Airway epithelial cell (primary cell): ENCODE measurements at places on chromosomes 1 and 21. TPM values are rescaled to one million over a fixed set of nuclear protein-coding genes. Genes with fewer than 3 reads are reported as not detected.

Gene OR2L13
- not detected in 2 replicates for total RNA-seq

Gene ARL8A
- total RNA-seq, result 21.4 and 27.6 TPM in 2 replicates

Gene DCST1
- total RNA-seq, result not detected in 2 replicates

Gene ESPN
- total RNA-seq, result 13.7 and 14.0 TPM in 2 replicates

Gene VSIG8
- total RNA-seq, result 0.05 and 0.21 TPM in 2 replicates

Gene KCNN3
- 0.07 TPM in 1 of 2 replicates, not detected in the other for total RNA-seq

Gene RAP1GAP
- total RNA-seq, result 0.46 and 1.8 TPM in 2 replicates

Gene KCNT2
- total RNA-seq, result not detected in 2 replicates

Gene URB1
- total RNA-seq, result 19.7 and 26.6 TPM in 2 replicates

Gene SH2D2A
- total RNA-seq, result 1.8 and 2.5 TPM in 2 replicates

Gene SH2D5
- total RNA-seq, result 8.5 and 15.4 TPM in 2 replicates

Gene WNT9A
- total RNA-seq, result 1.2 and 1.5 TPM in 2 replicates

Gene TRABD2B
- total RNA-seq, result 0.19 TPM in 1 of 2 replicates, not detected in the other

Gene OLIG1
- total RNA-seq, result not detected in 2 replicates

Gene INPP5B
- total RNA-seq, result 5.8 and 7.8 TPM in 2 replicates

Gene PDE9A
- total RNA-seq, result 1.4 and 1.8 TPM in 2 replicates

Gene S100A7A
- not detected in 2 replicates for total RNA-seq

Gene LCE2B
- total RNA-seq, result not detected in 2 replicates

Gene DEPDC1
- 12.5 and 15.9 TPM in 2 replicates for total RNA-seq

Gene SEC16B
- total RNA-seq, result 0.42 and 2.0 TPM in 2 replicates

Gene CYP4A11
- total RNA-seq, result not detected in 2 replicates

Gene MARK1
- total RNA-seq, result 6.0 and 8.5 TPM in 2 replicates

Gene CD1C
- not detected in 2 replicates for total RNA-seq

Gene IGSF8
- total RNA-seq, result 23.9 and 28.6 TPM in 2 replicates

Gene CCDC28B
- 19.6 and 19.9 TPM in 2 replicates for total RNA-seq

Gene ALDH4A1
- total RNA-seq, result 40.9 and 50.1 TPM in 2 replicates

Gene FAM72D
- total RNA-seq, result 0.33 and 2.0 TPM in 2 replicates

Gene CACNA1S
- total RNA-seq, result not detected in 2 replicates

Gene PSMA5
- 42.0 and 70.3 TPM in 2 replicates for total RNA-seq

Gene SMCP
- not detected in 2 replicates for total RNA-seq

Gene NUF2
- total RNA-seq, result 9.5 and 14.9 TPM in 2 replicates

Gene C1orf185
- not detected in 2 replicates for total RNA-seq

Gene SLC9C2
- total RNA-seq, result not detected in 2 replicates

Gene CREB3L4
- total RNA-seq, result 9.4 and 12.8 TPM in 2 replicates

Gene LCE1E
- 0.37 TPM in 1 of 2 replicates, not detected in the other for total RNA-seq

Gene NES
- total RNA-seq, result 0.85 and 0.93 TPM in 2 replicates

Gene OLIG2
- not detected in 2 replicates for total RNA-seq

Gene GBP2
- 1.6 and 2.2 TPM in 2 replicates for total RNA-seq

Gene OR10J4
- not detected in 2 replicates for total RNA-seq

Gene FCGR2B
- not detected in 2 replicates for total RNA-seq

Gene KLF17
- not detected in 2 replicates for total RNA-seq

Gene BMP8B
- under 0.01 and 0.07 TPM in 2 replicates for total RNA-seq

Gene MTARC1
- total RNA-seq, result 5.1 and 5.6 TPM in 2 replicates

Gene VCAM1
- total RNA-seq, result 0.07 TPM in 1 of 2 replicates, not detected in the other

Gene FCRL3
- not detected in 2 replicates for total RNA-seq

Gene KNCN
- total RNA-seq, result not detected in 2 replicates

Gene CHD5
- 0.07 TPM in 1 of 2 replicates, not detected in the other for total RNA-seq

Gene FAM43B
- total RNA-seq, result 0.07 TPM in 1 of 2 replicates, not detected in the other

Gene NPR1
- not detected in 2 replicates for total RNA-seq

Gene AVPR1B
- not detected in 2 replicates for total RNA-seq
